ENCODE measurements at places on chromosomes 2 and 18. TPM values are rescaled to one million over a fixed set of nuclear protein-coding genes. Genes with fewer than 3 reads are reported as not detected.

Gene FZD7
- 67.3 TPM for polyA plus RNA-seq

Gene ALMS1
- polyA plus RNA-seq, result 41.1 TPM

Gene TBR1
- not detected for polyA plus RNA-seq

Gene PLGLB1
- 8.4 TPM for polyA plus RNA-seq

Gene GBX2
- polyA plus RNA-seq, result 0.41 TPM

Gene FLACC1
- polyA plus RNA-seq, result 2.3 TPM

Gene SERPINB5
- polyA plus RNA-seq, result not detected

Gene IL18R1
- polyA plus RNA-seq, result 2.1 TPM

Gene MAPK4
- 9.2 TPM for polyA plus RNA-seq

Gene GREB1L
- 2.8 TPM for polyA plus RNA-seq

Gene DSG2
- polyA plus RNA-seq, result 57.5 TPM

Gene CDH20
- 3.3 TPM for polyA plus RNA-seq

Gene TACR1
- polyA plus RNA-seq, result 1.9 TPM

Gene AQP4
- 0.23 TPM for polyA plus RNA-seq

Gene RESP18
- not detected for polyA plus RNA-seq

Gene CTAGE1
- polyA plus RNA-seq, result not detected

GRCh38 chr18:24219561-24220317 lies 80.9 kb downstream of the CABYR start:
- DNase-seq, result no peak

DNA sequence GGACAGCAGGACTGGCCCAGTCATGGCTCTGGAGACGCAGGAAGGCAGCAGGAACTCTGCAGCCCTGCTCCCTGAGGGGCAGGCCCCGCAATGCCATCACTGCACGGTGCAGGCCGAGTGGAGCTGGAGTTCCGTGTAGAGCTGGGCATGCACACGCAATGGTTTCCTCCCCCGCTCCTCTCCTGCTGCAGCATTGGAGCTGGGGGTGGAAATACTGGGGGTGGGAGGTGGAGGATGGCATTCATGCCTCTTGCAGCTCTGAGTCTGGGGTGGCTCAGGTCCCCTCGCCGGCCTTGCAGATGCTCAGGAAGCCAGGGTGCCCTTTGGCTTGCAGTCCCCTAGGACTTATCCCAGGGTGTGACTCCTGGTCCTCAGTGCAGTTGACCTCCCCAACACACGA lies 78.3 kb upstream of the ASB18 start:
- no peak for DNase-seq

GRCh38 chr2:235678712-235679111 lies 184.9 kb downstream of the AGAP1 start:
- no peak for DNase-seq

DNA sequence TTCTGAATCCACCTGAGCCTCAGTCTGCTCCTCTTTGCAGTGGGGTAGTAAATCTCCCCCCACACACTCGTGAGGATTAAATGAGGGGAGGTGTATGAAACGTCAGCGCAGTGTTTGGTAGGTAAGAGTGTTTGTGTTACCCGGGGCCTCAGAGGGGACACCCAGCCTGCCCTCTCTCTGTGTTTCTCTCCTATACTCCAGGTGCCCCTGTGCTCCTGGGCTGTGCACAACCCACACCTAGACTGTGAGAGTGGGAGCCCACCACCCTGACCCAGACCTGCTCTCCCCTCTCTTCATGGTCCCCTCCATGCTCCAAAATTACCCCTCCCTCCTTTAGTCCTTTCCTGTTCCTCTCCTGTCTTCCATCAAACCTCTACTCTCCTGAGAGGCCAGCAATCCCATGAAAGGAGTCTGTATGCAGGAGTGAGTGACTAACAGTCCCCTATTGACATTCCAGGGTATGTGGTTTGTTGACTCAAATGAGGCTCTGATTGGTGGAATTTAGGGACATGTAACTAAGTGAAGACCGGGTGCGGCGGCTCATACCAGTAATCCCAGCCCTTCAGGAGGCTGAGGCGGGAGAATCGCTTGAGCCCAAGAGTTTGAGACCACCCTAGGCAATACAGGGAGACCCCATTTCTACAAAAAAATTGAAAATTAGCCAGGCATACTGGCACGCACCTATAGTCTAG lies 10.4 kb downstream of the CIB4 start:
- DNase-seq, result no peak

DNA sequence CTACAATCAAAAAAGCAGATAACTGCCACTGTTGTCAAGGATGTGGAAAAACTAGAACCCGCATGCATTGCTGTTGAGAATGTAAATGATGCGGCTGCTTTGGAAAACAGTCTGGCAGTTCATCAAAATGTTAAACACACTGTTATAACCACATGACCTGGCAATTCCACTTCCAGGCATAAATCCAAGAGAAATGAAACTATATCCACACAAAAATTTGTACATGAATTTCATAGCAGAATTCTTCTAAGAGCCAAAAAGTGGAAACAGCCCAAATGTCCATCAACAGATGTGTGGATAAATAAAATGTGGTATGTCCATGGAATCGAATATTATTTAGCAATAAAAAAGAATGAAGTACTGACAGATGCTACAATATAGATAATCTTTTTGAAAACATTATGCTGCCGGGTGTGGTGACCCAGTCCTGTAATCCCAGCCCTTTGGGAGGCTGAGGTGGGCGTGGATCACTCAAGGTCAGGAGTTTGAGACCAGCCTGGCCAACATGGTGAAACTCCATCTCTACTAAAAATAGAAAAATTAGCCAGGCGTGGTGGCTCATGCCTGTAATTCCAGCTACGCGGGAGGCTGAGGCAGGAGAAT lies 32.0 kb downstream of the ERCC3 start:
- DNase-seq, result no peak

GRCh38 chr2:133130548-133131246 lies 437.6 kb downstream of the NCKAP5 start:
- no peak for DNase-seq

DNA sequence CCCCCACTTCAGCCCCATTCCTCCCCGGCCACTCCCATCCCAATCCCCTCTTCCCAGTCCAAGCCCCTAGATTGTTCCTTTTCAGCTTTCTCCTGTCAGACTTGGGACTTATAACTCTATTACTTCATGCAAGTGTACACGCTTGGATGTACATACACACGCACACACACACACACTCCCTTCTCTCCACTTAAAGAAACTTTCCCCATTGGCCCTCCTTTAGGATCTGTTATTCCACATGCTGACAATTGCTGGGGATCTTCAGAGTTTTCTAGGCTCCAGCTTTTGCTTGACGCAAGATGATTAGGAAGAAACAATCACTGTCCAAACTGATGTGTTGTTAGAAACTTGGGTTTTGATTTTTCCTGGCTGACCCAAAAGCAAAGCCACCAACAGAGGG lies 75.4 kb downstream of the CDK15 start:
- no peak for DNase-seq

DNA sequence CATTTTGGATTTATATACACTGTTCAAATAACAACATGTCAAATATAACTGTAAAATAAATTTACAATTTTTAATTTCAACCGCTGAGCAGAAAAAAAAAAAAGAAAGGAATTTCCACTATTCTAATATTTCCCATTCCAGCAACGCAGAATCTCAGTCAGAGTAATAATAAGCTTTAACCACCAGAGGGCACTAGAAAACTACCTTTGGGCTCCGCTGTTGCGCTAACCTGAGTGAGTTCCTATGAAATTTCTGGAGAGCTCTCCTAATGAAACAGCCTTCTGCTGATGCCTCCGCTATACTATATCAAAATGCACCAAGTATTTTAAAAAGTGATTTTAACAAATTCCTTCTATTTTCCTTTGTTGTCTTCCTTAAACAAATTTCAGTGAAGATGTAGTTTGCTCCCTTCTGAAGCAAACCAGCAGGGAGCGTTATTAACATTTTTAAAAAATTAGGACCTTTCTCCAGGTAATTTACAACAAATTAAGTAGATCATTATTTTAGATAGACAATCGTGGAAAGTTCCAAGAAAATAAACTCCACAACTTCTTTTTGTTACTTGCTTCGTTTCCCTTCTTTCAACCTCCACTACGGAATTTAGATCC lies 23.0 kb downstream of the ERMN start:
- peak; percentile 15 for DNase-seq

- no peak for DNase-seq
Observed at GRCh38 chr2:72921853-72922252, 4.5 kb downstream of the EMX1 start.

DNA sequence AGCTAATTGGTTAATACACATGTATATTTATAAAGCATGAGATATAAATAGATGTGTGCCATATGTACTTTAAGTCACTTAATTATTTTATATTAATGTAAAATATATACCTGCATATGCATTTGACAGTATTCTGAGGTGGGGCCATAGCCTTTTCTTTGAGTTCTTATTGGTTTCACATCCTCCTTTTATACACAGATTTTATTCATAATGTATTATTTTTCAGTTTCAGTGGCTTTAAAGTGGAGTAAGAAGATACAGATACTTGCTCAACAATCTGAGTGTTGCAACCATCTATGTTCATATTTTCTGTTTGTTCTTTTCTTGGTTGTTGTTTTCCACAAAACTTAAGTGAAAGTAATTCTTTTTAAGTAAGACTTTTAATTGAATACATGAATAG lies 436.5 kb downstream of the RND3 start:
- DNase-seq, result no peak

- no peak for DNase-seq
Observed at GRCh38 chr18:809985-810642, 1.9 kb downstream of the YES1 start.

- DNase-seq, result no peak
Observed at GRCh38 chr2:158651358-158652057, 143.6 kb upstream of the DAPL1 start.

DNA sequence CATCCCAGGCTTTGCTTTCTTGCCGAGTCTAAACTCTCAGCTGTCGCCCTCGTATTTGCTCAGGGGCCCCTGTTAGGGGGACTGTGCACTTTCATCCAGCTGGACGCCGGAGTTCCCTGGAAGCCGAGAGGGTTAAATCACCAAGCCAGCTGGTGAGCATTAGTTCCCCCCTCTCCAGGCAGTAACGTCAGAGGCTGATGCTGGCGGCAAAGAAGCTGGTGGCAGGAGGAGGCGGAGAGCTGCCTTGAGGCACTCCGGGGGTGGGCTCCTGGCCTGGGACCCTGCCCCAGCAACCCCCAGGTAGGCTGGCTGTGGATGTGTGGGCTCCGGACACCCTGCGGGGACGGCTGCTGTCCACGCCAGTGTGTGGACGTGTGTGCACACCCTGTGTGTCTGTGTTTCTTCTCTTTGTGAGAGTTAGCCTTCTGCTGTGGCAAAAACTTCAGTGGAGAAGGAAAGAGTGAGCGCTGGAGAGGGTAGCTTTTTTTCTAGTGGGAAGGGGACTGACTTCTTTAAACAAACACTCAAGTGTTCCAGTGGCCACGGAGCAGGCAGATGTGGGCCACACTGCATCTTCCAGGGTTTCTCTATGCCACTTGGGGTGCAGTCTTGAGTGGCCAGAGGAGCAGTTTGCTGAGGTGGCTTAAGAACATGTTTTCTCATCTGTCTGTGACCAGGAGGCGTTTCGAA lies 84.7 kb downstream of the GLI2 start:
- DNase-seq, result no peak

GRCh38 chr2:84223191-84223590 lies 235.9 kb downstream of the SUCLG1 start:
- DNase-seq, result no peak

DNA sequence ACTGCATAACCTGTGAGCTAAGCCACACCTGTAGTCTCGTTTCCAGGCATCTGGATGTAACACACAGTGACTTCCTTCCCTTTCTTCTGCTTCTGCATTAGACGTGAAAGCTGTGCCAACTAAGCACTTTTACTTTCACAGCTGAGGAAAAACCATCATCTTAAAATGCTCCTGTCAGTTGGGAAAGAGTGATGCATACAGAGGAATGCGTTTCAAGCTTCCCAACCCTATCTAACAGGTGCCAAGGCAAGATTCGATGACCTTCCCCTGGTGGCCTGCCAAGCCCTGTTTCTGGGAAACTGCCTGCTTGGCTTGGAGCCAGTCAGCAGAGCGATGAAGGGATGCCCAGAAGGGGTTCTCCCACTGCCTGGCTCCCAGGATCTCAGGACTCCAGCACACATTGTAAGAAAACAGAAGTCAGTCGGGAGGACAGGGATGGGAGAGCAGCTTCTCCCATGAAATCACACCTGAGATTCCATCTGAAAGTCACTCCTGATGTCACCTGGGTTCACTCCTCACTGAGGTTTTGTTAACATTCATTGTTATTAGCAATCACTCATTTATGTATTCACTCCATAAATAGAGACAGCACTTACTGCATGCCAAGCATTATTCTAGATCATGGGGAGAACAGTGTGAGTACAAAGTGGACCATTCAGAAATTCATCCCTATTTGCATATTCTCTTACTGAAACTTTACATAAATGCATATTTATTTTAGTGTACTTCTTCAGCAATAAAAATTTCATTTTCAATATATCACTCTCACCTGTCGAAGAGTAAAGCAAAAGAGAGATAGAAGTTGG lies 64.1 kb downstream of the DTNA start:
- no peak for DNase-seq

- DNase-seq, result no peak
Observed at GRCh38 chr2:119707117-119708087, 28.4 kb downstream of the TMEM177 start.

GRCh38 chr2:230885463-230886130 lies 20.9 kb downstream of the ITM2C start:
- DNase-seq, result no peak

GRCh38 chr2:9697909-9698308 lies 67.1 kb upstream of the YWHAQ start:
- DNase-seq, result no peak

GRCh38 chr18:657311-658000 lies at the start of gene TYMS:
Gene TYMS, plus strand, starts transcription at chr18:657653. Its CDS starts 90 bp downstream, at chr18:657743.
- peak; percentile 47 for DNase-seq

GRCh38 chr2:72794572-72794971 lies 31.3 kb downstream of the EXOC6B start:
- DNase-seq, result no peak

DNA sequence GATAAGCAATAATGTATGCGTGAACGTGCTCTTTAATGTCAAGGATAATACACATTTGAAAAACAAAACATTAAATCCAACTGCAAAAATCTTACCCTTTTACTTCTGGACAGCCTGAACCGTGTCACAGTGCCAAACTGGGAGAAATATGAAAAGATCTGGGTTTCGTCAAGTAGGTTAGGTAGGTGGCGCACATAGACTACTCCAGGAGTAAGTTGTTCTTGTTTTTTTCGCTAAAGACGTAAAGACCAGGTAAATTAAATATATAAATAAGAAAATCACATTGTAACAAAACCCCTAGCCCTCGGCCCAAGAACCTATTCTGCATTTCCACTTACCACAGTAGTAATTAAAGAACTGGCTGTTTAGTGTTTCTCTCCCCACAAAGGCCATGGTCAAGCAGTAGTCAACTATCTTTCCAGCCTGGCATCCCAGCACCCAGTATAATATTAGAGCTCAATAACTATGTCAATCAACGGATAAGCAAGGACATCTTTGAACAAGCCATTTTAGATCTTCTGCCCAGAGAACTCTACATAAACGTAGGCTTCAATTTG lies 1.1 kb downstream of the NIFK start:
- DNase-seq, result no peak

- DNase-seq, result no peak
Observed at GRCh38 chr18:79368681-79369080, 27.0 kb upstream of the NFATC1 start.
